Activated CD8-positive, alpha-beta memory T cell treated with anti-CD3 and anti-CD28 coated beads for 1 hour (primary cell): ENCODE measurements at places on chromosomes 12 and 14.

- DNase-seq, result no peak
These were observed 8.5 kb downstream of the DHH start for GRCh38 chr12:49086116-49086515.

GRCh38 chr14:76138119-76138757 lies 13.5 kb upstream of the GPATCH2L start:
- DNase-seq, result no peak

DNA sequence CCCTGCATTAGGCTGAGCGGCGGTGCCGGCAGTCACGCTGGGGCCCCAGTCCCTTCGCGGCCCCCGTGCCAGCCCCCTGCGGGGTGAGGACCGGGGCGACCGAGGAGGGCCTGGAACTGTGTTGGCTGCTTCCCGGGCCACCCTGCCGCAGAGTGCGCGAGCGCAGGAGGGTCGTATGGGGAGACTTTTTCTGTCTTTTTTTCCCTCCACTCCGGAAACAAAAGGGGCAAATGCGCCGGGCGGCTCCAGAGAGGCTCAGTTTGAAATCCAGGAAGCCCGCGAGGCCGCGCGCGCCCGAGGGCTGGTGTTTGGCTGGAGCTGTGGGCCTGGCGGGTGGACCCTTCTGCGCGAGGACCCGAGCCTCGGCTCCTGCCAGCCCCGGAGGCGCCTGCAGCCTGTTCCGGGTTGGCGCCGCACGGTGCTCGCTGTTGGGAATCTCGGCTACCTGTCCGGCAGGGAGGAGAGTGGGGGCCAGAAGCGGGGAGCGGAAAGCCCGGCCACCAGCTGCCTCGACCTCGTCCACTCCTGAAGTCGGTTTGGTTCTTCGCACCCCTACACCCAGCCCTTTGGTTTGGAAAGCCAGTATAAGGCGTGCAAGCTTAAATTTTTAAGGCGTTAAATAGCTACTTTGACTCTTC lies 638 bp downstream of the PLEKHG3 start:
- DNase-seq, result no peak

- no peak for DNase-seq
These were observed 922 bp downstream of the TBX5 start for GRCh38 chr12:114404926-114405518.

DNA sequence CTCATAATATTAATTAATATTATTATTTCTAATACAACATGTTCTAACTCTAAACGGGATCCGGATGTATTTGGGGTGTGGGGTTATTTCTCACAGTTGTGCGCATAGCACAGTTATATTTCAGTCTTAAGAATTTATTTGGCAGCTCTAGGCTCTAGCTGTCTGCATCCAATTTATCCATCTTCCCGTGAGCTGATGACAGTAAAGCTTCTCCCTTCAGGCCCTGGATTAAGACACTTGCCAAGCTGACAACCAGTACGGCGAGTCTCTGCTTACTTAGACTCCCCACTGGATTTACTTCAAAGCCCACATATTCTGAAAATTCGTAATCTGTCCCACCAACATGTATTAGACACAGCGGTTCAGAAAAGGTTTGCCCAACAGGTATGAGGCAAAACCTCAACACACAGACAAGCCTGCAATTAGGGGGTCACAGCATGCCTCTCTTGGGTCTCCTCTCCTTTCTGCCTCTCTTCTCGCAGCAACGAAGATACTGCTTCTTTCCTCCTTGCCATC lies 232.9 kb upstream of the TMTC1 start:
- DNase-seq, result no peak

- DNase-seq, result no peak
These were observed 24.2 kb upstream of the SLC6A12 start for GRCh38 chr12:238116-238515.

DNA sequence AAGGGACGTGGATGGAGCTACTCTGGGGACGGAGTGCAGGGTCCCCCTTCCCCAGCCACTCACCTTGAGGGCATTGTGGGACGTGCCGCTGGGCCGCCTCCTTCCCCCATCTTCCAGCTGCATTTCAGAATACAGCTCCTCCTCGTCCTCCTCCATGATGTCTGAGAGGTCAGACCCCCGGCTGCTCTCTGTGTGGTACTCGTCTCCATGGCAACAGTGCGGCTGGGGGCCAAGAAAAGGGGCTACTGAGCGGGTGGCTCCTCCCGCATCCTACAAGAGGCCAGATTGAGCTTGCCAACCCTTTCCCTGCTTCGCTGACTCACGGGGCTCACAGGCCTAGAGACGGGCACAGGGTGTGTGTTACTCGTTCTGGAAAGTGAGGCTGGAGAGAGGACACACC lies 90.4 kb downstream of the PIWIL1 start:
- DNase-seq, result no peak

- no peak for DNase-seq
These were observed 49.2 kb upstream of the PNMA1 start for GRCh38 chr14:73763396-73763795.

DNA sequence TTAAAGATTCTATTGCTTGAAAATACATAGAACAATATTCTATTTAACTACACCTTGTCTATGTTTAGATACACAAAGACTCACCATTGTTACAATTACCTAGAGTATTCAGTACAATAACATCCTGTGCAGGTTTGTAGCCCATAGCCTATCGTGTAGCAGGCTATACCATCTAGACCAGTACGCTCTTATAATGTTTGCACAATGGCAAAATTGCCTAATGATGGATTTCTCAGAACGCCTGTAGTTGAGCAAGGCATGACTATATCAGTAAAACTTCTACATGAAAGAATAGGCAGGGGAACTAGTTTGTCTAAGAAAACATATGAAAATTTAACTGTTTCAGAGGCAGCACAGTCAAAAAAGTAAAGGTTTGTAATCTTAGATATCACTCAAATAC lies 375.9 kb downstream of the DAD1 start:
- no peak for DNase-seq

DNA sequence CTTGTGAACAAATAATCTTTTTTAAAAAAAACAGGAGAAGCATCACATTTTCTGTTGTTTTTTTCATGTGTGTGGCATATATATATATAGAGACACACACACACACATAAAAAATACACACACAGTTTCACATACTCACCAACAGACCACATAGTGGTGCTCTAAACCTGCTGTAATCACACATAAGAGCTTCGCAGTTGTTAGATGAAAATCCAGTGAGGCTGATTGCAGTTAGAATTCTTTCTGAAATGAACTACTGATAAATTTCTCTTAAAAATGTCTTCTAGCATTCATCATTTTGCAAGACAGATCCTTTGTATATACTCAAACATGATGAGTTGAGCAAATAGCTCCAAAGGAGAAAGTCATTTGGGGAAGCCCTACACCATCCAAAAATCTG lies 434.3 kb upstream of the STXBP6 start:
- DNase-seq, result no peak

DNA sequence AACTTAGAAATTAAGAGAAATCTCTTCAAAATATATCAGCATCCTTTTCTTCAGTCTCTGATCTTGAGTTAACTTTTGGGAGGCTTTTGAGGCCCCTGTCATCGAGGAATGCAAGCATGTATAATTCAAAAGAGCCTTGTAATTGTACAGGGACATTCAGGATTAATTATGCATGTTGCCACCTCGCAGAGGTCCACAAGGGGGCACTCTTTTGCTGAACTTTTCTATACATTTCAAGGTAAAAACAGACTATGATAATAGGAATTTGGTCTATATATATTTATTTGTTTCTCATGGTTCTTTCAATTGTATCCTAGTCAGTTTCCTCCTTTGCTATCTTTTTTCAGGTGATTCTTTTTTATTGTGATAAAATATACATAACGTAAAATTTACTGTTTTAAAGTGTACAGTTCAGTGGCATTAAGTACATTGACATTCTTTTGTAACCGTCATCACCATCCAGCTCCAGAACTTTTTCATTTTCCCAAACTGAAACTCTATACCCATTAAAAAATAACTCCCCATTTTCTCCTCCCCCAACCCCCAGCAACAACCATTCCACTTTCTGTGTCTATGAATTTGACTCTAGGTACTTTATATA lies 47.0 kb upstream of the SLC2A13 start:
- peak; percentile 14 for DNase-seq
